CD4-positive, alpha-beta T cell treated with Interleukin-12 subunit alpha and Interleukin-12 subunit beta, for 1 hour (primary cell): ENCODE measurements at places on chromosomes 13 and 19.

- no peak for DNase-seq
These were observed 28.6 kb downstream of the BICRA start for GRCh38 chr19:47637550-47637949.

- DNase-seq = no peak
These were observed 11.2 kb downstream of the SERP2 start for GRCh38 chr13:44384778-44385177.

DNA sequence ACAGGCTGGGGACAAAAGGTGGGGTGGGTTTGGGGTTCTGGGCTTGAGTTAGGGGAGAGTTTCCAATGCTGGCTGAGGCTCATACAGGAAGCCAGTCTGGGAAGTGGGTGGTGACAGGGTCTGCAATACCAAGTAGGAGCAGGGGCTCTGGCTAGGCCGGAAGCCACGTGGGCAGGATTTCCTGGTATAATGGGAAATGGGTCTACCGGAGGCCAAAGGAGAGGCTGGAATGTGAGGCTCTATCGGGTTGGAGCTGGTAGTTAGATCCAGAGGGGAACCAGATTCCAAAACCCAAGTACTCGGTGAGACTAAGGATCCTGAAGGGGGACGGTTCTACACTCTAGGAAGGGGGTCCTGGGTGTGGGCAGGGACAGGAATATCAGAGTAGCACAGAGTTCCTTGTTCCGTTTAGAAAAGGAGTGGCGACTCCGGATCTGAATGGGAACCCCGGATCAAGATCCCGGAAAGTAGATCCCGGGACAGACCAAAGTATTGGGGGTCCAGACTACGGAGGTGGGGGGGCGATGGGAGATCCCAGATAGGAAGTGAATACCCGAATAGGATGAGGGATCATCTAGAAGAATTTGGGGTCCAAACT, 802 bp downstream of the CDC37 start:
- peak; percentile 35 for DNase-seq

DNA sequence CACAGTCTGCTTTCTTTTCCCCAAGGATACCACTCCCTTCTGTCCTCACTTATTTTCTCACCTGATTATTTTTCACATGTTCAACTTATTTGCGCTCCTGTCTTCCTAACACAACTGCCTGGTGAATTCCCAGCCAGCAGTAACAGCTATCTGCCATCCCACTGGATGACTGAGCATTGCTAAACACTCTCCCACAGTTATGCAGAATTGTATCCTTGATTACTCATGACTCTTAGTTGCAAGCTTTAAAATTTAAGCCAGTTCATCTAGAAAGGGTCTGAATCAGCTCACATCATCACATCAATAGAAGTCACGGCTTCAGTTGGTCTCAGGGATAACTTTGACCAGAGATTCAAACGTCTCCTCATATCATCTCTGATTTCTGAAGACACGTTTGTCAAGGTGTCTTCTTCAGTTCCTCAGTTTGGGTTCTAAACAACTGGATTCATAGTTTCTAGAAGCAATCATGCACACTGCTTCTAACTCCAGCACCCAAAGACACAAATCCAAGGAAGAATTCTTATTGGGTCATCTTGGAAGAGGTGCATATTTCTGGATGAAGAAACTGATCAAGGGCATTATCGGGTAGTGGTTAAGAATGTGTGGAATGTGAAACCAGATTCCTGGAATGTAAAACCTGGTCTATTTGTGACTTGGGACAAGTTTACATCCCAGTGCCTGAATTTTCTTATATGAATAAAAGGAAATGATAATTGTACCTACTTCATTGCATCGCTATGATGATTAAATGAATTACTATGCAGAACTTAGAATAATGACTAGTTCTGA, 13.9 kb upstream of the DACH1 start:
- no peak for DNase-seq

DNA sequence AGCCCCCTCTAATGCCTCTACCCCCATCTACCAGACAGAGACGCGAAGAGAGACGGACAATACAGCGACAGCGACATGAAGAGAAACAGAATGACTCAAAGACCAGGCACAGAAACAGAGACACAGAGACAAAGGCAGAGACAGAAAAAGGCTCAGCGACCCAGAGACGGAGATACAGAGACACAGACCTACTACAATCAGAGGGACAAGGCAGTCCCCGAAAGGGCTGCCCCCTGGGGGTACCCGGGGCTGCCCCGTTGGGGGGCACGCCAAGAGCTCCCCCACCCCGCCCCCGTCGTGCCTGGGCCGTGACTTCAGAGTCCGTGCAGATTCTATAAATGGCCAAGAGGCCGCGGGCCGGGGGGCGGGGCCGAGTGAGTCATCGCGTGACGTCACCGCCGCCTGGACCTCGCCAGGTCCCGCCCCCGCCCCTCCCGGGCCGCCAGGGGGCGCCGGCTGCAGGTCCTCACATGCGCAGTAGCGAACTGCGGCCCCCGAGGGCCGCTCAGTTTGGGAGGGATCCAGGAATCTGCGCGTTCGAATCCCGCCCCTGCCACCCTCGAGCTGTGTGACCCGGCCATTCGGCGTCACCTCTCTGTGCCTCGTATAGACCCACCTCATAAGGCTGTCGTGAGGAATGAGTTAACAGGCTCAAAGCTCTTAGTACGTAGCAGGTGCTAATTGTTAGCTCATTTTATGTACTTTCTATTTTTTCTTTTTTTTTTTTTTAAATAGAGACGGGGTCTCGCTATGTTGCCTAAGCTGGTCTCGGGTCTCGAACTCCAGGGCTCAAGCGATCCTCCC, 2.7 kb upstream of the CNN1 start:
- peak; percentile 89 for DNase-seq

- peak; percentile 3 for DNase-seq
These were observed 27.7 kb upstream of the HIF3A start for GRCh38 chr19:46269101-46269500.

DNA sequence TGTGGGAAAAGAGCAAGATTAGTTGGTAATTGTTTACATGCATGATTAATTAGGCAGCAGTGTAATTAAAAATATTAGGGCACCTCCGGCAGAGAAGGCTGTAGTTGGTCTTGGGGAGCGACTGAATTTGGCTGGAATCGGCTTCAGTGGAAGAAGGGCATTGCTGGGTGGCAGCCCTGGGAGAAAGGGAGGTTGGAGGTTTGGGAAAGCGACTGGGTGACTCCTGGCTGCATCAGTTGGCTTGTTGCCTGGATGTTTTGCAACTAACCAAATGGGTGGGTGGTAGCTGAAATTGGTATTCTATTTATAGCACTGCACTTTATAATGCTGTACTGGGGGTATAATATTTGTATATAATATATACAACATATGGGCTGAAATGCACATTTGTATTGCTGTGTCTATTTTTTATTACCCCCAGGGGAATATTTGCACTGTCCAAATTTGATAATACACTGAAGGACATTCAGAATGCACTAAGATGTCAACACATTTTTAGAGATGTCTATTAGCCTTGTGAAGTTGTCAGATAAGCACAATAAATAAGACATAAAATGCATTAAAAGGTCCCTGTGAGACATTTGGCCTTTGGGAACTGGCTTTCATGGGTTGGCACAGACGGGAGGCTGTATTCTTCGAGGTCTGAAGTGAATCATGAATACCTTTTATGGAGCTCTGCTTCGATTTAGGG, 1.7 kb downstream of the B3GLCT start:
- DNase-seq = no peak

DNA sequence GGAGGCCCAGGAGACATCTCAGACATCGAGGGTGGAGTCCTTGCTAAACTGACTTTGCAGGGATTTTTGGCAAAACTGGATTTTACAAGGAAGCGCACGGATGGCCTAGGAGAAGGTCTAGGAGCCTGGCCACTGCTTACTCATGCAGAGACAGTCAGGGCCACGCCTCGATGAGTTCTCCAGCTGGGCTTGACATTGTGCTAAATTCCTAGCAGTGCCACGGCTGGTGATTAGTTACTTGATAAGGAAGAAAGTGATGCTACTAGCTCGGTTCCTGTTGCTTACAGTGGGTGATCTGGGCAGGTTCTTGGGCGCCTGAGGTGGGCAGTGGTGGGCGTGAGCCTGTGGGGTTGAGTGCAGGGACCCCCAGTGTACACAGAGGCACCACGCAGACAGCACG, 143.4 kb downstream of the SOX1 start:
- DNase-seq = no peak
